ENCODE measurements at places on chromosomes 6 and 20. TPM values are rescaled to one million over a fixed set of nuclear protein-coding genes. Genes with fewer than 3 reads are reported as not detected.

GRCh38 chr20:12535770-12536169 is 473.0 kb upstream of the SPTLC3 start:
- DNase-seq = no peak

The CST5 gene
- not detected for total RNA-seq

The ENPP1 gene
- total RNA-seq = 21.5 TPM

DNA sequence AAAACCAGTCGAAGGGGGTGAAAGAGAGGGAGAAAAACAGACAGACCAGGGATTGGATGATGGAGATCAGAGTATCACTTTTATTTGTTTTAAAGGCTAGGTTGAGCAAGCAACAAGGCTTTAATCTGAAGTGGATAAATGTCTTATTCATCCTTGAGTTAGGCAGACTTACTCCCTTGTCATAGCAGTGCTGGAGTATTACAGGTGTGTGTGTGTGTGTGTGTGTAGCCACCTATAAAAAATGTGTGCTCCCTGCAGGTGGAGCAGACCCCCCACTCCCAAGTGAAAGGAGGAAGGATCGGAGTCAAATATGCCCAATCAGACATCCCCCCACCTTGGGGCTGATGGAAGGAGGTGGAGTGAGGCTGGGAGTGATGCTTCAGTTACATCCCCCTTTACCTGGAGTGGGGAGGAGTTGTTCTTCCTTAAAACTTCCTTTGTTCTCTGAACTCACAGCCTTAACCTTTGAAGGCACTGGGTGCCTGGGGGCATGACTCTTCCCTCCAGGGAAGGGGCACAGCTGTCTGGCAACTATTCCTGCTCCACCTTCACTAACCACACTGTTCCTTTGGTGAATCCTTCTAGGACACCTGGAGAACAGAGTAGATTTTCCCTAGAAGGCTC is 27.3 kb downstream of the PTK7 start:
- DNase-seq = no peak

GRCh38 chr6:21610341-21610740 is 16.8 kb downstream of the SOX4 start:
- no peak for DNase-seq

DNA sequence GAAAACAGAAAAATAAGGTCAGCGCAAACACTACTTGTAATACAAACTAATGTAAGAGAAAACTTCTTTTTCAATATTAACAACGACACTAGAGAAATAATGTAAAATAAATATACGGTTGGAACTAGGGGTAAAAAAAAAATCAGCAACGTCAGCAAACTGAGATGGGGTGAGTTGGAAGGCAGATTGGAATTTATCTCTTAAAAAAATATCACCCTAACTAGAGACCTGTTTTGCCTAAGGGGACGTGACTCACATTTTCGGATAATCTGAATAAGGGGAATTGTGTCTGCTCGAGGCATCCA is 705 bp upstream of the UTRN start:
- no peak for DNase-seq

The SIM1 gene
- total RNA-seq = 1.1 TPM

The MCCD1 gene
- not detected for total RNA-seq

- DNase-seq = no peak
Observed at GRCh38 chr20:187733-188132, 1.8 kb downstream of the DEFB128 start.

The KIF13A gene
- total RNA-seq = 31.5 TPM

- DNase-seq = no peak
Observed at GRCh38 chr20:35039846-35040489, 52.6 kb downstream of the TRPC4AP start.

DNA sequence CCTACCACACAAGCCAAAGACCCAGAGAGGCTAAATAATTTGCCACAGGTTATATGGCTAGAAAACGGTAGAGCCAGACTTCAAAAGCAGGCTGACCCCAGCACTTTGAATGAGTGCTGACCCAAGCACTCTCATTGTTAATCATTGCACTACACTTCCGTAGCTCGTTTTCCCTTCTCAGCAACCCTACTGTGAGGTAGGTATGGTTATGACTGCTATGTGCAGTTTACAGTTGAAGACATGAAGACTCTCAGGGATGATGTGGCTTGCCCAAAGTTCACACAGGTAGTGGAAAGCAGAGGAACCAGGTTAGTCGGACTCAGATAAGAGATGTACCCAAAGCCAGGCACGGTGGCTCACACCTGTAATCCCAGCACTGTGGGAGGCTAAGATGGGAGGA is 33.5 kb upstream of the RIMS4 start:
- no peak for DNase-seq

DNA sequence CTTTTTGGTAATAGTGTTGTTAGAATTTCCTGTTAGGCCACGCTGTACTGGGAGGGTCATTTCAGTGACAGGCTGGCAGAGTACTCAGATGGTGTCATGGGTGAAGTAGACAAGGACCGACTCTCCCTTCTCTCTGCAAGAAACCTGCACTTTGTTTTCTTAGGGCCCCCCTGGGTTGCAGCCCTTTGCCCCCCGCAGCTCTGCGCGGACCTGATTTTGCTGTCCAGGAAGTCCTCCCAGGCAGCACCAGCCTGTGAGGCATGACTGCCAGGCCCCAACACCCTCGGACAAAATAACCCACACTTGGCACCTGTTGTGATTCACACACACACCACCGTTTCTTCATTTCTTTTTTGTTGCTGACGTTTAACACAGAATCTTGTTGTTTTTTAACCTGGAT is 21.8 kb upstream of the CLDN20 start:
- DNase-seq = no peak

DNA sequence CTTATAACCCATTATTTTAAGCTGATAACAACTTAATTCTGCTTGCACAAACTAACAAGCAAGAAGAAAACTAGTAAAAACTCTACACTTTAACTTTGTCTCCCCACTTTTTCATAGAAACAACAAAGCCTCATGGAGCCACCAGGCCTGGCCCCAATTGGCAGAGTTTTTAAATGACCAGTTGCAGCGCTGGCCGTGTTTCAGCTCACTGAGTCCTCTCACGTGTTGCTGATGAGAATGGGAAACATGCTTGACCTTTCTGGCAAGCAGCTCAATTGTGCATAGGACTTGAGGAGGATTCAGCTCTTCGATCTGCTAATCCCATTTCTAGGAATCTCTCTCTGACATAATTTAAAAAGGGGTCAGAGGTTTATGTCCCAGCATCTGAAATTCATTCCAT is 24.5 kb upstream of the GRM4 start:
- no peak for DNase-seq

DNA sequence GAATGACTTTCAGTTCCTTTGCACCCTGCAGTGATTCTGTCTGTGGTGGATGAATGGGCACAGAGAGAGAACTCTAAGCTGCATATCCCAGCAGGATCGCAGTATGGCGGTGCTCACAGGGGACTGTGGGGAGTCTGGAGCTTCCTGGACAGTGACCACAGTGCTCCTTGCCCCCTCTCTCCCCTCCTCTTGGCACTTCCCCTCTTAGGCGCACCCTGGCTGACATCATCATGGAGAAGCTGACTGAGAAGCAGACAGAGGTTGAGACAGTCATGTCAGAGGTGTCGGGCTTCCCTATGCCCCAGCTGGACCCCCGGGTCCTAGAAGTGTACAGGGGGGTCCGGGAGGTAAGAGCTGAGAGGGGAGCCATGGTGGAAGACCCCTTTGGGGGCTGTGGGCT is 8.6 kb downstream of the BYSL start:
- no peak for DNase-seq

- no peak for DNase-seq
Observed at GRCh38 chr6:44201200-44201599, 15.5 kb upstream of the MYMX start.

DNA sequence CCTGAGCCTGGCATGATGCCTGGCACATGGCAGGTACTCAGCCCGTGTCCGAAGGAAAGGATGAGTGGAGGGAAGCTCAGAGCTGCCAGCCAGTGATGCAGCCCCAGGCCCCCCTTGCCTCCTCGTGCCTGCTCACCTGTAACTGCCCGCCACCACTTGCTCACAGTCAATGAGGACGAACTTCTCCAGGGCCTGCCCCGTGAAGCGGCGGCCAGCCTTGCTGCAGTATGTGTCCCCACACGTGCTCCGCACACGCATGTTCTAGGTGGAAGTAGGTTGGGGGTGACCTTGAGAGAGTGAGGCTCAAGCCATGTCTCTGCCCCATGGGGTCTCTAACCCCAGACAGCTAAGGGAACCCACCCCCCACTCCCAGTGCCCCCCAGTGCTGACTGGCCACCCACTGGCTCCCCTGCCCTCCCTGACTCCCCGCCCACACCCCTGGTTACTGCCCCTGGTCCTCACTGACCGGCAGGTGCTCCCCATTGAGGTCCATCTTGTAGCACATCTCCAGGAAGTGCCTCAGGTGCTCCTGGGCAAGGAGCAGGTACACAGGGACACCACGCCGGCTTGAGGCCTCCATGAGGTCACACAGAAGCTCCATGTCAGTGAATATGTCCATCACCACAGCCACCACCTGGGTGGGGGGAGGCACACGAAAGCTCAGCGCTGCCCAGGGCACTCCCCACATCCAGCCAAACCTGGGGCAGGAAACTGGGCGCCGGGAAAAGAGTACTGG is 3.7 kb downstream of the FAM83C start:
- no peak for DNase-seq

The BPI gene
- 0.11 TPM for total RNA-seq

- no peak for DNase-seq
Observed at GRCh38 chr20:7330850-7331249, 563.4 kb downstream of the BMP2 start.

- DNase-seq = no peak
Observed at GRCh38 chr6:121443971-121444541, 8.6 kb downstream of the GJA1 start.

- no peak for DNase-seq
Observed at GRCh38 chr6:140854318-140854717, 1278.4 kb upstream of the GJE1 start.

DNA sequence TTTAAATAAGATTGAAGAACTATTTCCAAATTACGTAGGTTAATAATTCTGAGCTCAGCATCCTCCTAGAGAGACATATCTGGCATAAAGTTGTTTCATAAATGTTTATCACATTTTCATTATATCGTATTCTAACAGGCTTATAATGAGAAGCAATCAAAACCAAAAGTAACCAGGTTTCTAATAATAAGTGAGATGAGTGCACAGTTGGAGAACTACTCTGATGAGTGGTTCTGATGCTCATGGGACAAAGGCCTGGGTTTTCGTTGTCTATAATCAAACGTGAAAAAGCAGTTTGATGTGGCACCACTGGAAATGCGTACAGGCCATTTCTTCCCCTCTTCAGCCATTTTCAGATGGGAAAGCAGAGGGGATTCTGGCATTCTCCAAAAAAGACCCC is 4.7 kb upstream of the SERPINB6 start:
- no peak for DNase-seq

The MYBL2 gene
- total RNA-seq = 80.8 TPM

DNA sequence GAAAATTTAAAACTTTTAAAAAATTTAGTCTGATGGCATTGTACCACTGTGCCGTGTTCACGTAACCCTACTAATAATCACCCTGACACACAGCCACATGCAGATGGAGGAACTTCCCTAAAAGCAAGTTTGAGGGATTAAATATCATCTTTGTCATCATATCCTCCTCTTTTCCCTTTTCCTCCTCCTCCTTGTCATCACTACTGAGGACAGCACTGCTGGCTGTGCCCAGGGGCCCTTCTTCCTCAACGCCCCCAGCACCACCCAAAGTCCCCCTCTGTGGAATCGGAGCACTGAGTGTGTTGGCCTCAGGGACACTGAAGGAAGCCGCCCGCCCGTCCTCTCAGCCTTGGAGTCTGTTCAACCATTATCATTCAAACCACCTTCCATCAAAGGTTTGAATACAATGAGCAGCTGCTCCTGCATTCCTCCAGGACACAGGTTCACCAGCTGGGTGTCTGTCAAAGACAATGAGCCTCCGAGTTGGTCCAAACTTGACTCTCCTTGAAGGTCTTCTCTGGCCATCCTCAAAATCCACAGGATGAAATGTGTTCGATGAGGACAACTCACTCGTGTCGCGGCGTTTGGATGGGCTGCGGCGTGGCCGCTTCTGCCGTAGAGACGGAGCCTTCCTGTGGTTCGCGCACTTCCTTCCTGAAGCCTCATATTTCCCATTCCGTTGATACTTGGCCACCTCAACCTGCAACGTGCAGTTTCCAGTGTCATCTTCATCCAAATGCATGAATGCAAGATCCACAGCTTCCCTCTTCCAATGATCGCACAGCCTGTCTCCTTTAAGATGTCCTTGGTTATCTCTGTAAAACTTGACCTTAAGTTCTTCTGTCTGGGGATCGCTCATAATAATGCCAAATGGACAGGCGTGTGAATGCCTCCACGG is 23.3 kb downstream of the NQO2 start:
- DNase-seq = no peak

- DNase-seq = no peak
Observed at GRCh38 chr6:150687508-150687907, 87.8 kb downstream of the PLEKHG1 start.

DNA sequence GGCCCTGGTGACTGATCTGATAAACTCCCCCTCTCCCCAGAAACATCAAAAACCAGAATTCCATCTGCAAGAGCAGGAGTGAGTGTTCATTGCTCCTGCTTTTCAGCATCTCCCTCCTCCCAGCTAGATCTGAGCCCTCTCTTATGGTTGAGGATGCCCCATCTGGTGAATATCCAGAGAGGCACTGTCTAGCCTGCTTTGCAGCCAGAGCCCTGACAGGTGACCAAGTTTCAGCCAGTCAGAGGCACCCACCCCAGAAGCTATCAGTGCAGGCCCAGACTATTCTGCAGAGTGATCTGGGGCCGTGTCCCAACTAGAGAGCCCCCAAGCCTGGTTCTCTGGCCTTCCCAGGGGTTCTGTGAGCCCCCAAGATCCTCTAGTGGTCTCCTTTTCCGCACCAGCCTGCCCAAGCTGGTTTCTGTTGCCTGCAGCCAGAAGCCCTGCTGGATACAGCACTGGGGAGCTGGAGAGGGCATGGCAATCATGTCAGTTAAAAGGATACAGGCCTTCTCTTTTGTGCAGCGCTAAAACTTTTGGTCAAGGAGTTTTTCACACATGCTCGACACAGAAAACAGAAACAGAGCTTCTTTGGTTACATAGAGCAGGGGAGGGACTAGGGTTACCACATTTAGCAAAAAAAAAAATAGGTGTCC is 6.6 kb upstream of the BMP7 start:
- DNase-seq = no peak

DNA sequence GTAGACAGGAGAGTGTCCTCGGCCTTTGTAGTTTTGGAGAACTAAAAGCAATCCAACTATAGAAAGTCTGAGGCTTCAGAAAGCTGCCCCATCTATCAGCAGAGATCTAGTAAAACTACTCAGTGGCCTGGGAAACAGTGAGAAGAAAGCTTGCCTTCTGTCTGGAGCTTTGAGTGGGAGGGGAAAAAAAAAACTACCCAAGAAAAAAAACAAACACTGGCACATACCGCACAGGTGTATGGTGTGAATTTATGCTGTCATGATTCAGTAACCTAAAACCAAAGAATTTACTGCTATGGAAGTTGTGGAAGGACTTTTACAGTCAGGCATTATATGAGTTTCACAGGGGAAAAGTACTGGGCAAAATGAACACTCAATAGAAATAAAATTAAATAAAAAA is 280.5 kb downstream of the ADGRB3 start:
- DNase-seq = no peak
